ENCODE measurements at places on chromosomes 3 and 15.

- DNase-seq, result no peak
Measured at GRCh38 chr3:25725810-25726209, 57.4 kb downstream of the NGLY1 start.

- DNase-seq, result no peak
Measured at GRCh38 chr15:95368191-95368590, 962.3 kb upstream of the NR2F2 start.

DNA sequence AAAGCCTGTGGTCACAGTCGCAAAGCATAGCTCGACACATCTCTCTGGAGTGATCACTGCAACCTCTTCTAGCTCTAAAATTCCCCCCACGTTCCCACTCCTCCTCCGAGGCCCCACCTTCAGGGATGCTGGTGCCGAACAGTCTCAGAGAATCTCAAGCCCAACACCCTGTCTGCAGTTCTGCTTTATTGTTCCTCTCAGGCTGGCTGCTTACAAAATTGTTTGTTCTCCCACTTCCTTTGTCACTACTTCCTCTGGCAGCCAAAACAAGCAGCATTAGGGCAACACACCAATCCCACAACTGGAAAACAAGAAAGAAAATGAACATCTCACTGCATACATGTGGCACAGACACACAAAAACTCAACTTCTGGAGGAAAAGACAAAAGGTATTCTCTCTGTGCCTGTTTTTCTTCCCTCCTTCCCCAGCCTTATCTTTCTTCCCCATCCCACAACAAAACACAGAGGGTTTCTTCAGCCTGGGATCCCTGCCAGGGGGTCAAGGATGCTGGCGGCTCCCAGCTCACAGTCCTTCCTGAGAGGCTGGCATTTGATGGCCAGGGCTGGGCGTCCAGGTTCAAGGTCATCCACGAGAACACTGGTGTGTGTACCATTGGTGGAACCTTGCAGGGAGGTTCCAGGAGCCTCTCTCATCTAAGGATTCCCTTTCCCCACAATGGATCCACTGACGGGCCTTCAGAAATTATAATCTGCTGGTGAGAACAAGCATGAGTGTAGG, 108.4 kb downstream of the TMCO5A start:
- DNase-seq, result no peak

DNA sequence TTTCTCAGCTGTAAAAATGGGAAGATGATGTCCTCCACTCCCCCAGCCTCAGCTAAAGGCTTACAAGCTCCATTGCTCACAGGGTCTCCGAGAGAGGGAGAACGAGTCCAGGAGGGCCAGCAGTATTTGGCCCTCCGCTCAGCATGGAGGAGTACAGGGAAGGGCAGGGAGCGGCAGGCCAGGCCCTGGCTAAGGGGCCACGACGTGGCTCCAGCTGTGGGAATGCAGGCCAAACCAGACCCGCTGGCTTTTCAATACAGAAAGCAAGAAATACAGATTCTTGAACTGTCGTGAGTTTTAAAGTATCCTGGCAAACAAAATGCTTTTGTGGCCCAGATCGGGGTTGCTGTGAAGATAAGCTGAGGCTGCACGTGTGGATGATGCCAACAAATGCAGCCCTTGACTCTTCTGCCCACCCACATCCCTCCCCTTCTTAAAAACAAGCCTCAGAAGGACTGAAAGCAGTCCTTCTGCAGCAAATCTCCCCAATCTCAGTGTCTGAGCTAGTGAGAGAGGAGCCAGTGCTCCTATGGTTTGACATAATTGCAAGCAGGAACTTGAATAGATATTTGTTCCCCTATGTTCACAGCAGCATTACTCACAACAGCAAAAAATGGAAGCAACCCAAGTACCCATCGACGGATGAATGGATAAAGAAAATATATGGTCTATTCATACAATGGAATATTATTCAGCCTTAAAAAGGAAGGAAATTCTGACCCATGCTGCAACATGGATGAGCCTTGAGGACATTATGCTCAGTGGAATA, 18.5 kb upstream of the FBLN2 start:
- DNase-seq, result no peak

DNA sequence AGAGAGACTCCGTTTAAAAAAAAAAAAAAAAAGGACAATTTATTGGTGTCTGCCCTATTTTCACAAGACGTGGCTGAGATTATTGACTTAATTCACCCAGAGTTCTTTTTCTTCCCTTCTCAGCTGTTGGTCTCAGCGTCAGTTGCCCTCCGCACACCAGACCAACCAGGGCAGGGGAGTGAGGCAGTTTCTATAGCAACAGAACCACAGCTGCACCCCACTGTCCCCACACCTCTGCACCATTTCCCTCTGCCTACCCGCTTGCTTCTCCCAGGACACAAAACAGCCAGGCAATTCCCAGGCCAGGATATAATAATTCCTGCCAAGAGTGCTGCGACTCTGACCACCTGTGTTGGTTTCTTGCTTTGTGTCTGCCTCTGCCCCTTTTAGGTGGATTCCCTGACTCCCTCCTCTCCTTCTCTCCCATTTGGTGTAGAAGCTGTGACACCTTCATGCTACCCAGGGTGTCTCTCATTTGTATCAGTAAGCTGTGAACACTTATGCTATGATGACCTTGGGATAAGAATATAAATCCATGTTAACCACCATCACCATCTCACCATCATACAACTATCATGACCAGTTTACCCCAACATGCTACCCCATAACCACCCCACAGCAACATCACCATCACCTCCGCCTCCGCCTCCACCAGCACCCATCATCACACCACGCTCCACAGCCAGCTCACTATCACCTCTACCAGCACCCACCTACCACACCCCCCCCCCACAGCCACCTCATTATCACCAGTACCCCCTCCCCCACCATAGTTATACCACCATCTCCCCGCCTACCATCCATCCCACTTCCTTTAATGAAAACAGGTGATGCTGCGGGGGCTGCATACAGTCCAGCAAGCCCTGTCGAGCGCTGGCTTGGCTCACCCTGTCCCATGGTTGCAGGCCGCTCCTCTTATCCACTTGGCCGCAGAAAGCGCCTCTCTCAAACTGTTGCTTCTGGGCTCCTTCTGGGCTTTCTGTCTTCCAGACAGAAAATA, 589 bp downstream of the EPB42 start:
- no peak for DNase-seq

Data from stimulated activated CD4-positive, alpha-beta T cell treated with anti-CD3 and anti-CD28 coated beads, Interleukin-4, amount 100 ng/mL, for 4 hours (primary cell).